ENCODE measurements at places on chromosomes 1 and 21. TPM values are rescaled to one million over a fixed set of nuclear protein-coding genes. Genes with fewer than 3 reads are reported as not detected.
A peak's percentile ranks its signal among the peaks of the same experiment; 100 is the strongest.

DNA sequence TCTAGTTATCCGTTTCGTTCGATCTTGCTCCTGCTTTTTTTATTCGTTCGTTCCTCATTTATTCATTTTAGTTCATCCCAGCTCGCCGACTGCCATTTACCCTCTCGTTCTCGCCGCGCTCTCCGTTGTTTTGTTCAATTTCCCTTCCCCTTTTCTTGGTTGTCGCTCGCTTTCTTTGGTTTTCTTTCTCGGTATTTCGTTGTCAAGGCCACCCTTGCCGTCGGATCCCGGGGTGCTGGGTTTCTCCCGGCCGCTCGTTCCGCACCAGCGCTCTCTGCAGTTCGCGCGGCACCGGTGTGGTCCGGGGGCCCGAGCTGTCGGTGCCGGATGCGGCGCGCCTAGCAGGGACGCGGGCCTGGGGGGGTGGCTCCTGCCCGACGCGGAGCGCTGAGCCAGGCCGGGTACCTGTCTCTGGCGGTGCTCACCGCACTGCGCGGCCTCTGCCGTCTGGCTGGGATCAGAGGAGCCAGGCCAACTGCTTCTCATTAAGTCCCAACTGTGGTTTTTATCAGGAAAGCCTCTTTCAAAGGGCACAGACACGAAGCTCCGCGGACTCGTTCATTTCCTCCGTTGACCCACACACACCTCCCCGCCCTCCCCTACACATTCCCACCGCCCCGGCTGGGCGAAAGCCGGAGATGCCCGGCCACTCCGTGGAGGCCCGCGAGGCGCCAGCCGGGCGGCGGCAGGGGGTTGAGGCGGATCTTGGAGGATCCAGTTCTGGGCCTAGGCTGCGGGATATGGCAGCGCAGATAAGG lies 1.6 kb downstream of the ALX3 start:
- no peak overlapping the region for H3K27ac ChIP-seq
- H3K4me3 ChIP-seq: no peak overlapping the region
- H3K36me3 ChIP-seq: no peaks in the 10 kb centered on the region
- no peaks in the 10 kb centered on the region for H3K4me1 ChIP-seq
- peaks cover 67% of the 10 kb centered on the region for H3K27me3 ChIP-seq

GRCh38 chr1:9121496-9122409 lies 7.1 kb downstream of the GPR157 start:
- no peak overlapping the region for H3K27ac ChIP-seq
- no peaks in the 10 kb centered on the region for H3K27me3 ChIP-seq

The INSRR gene
- not detected for total RNA-seq

The CYP4X1 gene
- total RNA-seq: 3.7 TPM

The CYP4B1 gene
- total RNA-seq: not detected

The FCRL4 gene
- not detected for total RNA-seq

GRCh38 chr1:247332215-247332622 lies 552 bp upstream of the ZNF496 start:
- peak overlapping the region; percentile 49 for H3K27ac ChIP-seq
- H3K36me3 ChIP-seq: peaks cover 10% of the 10 kb centered on the region
- H3K4me1 ChIP-seq: peaks cover 17% of the 10 kb centered on the region
- DNase-seq: peak; percentile 33
- no peaks in the 10 kb centered on the region for H3K27me3 ChIP-seq
- peak overlapping the region; percentile 73 for H3K4me3 ChIP-seq

DNA sequence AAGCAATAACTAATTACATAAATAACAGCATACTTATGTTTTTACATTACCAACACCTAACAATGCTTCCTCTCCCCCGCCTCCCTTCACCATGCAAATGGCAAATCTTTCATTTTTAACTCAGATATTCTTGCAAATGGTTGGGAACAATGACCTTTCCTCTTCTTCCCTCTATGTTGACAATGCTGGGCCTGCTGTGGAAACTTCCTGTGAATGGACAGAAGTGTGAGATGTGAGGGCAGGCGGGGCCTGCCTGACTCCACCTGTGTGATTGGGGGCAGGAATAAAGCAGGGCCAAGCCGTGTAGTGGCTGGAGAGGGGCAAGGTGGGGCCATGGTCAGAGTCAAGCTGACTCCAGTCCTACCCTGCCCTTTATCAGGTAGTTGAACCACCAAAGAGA lies 289.6 kb downstream of the RPS6KC1 start:
- H3K4me3 ChIP-seq: no peak overlapping the region
- no peak overlapping the region for H3K27ac ChIP-seq
- no peaks in the 10 kb centered on the region for H3K27me3 ChIP-seq
- no peaks in the 10 kb centered on the region for H3K36me3 ChIP-seq
- no peak for DNase-seq
